ENCODE measurements at places on chromosomes 11 and 22.

DNA sequence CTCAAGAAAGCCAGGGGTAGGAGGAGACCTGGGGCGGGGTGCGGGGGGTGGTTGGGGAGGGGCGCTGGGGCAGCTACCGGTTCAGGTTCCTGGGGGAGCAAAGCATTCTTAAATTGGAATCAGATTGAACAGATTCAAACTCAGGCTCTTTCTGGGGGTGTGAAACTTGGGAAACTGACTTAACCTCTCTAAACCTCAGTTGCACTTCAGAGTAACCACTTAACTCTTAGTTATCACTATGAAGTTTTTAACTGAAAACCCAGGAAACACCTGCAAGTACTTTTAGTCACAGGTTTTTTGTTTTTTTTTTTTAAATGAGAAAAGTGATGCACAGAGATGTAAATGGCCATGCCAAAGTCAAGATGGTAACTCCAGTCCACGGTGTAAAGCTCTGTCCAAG is 72.0 kb downstream of the RCN1 start:
- no peak for DNase-seq

DNA sequence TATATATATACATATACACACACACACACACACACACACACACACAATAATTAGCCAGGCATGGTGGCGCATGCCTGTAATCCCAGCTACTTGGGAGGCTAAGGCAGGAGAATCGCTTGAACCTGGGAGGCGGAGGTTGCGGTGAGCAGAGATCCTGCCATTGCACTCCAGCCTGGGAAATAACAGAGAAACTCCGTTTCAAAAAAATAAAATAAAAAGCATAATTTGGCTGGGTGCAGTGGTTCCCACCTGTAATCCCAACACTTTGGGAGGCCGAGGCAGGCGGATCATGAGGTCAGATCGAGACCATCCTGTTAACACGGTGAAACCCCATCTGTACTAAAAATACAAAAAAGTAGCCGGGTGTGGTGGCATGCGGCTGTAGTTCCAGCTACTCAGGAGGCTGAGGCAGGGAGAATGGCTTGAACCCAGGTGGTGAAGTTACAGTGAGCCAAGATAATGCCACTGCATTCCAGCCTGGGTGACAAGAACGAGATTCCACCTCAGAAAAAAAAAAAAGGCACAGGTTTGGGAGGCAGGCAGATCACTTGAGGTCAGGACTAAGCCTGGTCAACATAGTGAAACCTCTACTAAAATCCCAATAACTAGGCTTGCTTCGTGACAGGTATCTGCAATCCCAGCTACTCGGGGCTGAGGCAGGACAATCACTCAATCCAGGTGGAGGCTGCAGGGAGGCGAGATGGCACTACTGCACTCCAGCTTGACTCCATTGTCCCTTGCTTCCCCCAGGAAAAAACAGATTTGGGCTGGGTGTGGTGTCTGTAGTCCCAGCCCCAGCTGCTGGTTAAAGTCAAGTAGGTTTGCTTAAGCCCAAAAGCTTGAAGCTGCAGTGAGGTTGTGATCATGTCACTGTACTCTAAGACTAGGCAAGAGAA is 11.8 kb upstream of the WDR74 start:
- peak; percentile 53 for DNase-seq

- no peak for DNase-seq
Observed at GRCh38 chr11:13120691-13121090, 111.6 kb downstream of the RASSF10 start.

- DNase-seq = no peak
Observed at GRCh38 chr22:20536590-20537324, 29.3 kb downstream of the MED15 start.

GRCh38 chr22:31509061-31509762 is 12.9 kb downstream of the SFI1 start:
- no peak for DNase-seq

DNA sequence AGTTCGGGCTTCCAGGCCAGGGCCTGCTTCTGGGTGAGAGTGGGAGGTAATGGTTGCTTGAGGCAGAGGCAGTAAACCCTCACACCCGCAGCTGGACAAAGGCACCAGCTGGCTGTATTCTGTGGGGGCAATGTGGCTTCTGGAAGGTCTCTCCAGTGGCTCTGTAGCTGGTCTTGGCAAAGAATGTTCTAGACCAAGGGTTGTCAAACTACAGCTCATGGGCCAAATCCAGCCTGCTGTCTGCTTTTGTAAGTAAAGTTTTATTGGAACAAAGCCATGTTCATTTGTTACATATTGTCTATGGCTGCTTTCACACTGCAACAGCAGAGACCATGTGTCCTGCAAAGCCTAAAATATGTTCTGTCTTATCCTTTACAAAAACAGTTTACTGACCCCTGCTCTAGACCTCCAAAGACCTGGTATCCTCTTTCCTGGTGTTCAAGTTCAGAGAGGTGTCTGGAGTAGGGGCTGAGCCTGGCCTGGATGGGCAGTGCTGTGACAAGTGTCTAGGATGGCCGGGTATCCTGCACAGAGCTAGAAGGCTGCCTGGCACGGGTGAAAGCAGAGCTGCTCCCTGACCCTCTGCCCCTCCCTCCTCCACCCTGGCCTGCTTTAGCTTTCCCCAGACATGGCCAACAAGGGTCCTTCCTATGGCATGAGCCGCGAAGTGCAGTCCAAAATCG is 3.4 kb downstream of the TAGLN start:
- DNase-seq = no peak

GRCh38 chr11:135033540-135033939 is 621.5 kb upstream of the B3GAT1 start:
- DNase-seq = no peak

DNA sequence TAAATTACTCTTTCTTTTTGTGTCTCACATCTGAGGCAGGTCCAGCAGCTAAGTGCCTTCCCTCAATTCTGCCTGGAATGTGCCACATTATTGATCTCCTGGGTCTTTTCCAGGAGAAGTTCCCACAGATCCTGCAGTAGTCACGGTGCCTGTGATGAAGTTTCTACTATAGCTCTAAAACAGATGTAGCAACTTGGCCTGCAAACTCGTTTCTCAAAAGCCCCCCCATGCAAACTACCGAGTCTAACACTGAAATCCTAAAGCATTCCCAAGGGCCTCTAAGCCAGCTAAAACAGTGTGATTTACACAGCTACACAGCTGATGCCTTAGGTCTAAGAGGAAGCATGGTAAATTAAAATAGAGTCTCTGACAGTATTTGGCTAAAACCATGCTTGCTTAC is 54.3 kb downstream of the DDI1 start:
- DNase-seq = no peak

DNA sequence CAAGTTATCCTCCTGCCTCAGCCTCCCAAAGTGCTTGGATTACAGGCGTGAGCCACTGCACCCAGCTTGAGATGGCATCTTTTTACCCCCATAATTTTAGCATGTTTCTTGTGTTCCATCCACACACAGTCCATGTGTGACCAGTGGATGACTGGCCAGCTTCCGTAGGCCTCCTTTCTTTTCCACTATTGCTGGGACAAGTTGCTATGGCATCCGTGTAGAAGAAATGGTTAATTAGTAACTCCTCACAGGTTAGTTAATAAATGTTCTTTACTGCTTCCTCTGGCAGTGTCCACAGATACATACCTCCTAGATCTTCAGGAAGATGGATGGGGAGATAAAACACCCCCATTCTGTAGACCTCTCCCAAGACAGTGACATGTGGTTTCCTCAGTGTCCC is 154.3 kb upstream of the RASSF10 start:
- no peak for DNase-seq

DNA sequence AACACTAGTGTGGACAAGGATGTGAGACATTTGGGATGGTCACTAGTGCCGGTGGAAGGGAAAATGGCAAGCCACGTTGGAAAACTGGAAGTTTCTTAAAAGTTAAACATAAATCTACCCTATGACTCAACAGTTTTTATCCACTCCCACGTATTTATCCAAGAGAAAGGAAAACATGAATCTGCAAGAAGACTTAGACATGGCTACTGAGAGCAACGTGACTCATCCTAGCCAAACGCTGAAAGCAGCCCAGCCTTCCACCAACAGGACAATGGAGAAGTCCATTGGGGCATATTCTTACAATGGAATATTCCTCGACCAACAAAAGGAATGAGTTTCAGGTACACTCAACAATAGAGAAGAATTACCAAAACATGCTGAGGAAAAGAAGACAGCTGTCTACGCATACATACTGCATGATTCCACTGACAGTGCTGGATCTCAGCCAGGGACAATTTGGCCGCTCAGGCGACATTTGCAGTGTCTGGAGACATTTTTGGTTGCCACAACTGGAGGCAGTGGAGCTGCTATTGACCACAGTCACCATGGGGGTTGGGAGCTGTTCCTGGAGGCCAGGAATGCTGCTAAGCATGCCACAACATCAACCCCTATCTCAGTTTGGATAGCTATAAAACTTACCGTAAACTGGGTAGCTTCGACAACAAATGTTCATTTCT is 21.2 kb downstream of the SYT13 start:
- no peak for DNase-seq

GRCh38 chr11:12276356-12276755 is 101.0 kb upstream of the PARVA start:
- DNase-seq = no peak

GRCh38 chr22:44249376-44250147 is 63.2 kb downstream of the SHISAL1 start:
- no peak for DNase-seq
